ENCODE measurements at places on chromosomes 1 and 21.

- no peak for DNase-seq
These were observed 257.1 kb downstream of the KCTD3 start for GRCh38 chr1:215824245-215824644.

DNA sequence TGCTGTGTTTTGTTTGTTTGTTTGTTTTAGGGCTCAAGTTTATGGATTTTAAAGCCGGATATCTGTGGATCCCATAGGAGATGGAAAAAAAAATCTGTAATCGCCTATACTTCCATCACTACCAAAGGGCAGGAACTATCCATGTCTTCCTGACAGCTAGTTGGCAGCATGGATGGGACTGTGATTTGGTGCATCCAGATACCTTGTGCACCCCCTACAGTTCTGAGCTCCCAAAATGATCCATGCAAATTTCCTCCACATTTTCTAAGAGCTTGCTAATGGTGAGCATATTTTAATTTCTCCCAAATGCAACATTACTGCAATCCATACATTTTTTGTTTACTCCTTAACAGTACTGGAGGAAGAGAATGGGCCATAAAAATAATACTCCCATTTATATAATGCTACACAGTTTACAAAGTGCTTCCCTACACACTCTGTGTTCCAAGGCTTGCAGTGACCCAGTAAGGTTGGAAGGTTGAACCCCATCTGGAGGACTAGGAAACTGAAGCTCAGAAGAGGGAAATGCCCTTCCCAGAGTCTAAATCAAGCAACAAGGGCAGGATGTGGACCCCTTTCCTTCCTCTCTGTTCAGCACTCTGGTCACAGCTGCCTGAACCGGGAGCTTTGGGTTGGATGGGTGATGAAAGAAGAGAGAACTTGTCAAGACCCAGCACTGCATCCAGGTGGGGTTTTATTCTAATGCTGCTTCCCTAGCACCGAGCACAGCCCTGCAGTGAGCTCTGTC, 48.0 kb downstream of the CAPN8 start:
- DNase-seq, result no peak

DNA sequence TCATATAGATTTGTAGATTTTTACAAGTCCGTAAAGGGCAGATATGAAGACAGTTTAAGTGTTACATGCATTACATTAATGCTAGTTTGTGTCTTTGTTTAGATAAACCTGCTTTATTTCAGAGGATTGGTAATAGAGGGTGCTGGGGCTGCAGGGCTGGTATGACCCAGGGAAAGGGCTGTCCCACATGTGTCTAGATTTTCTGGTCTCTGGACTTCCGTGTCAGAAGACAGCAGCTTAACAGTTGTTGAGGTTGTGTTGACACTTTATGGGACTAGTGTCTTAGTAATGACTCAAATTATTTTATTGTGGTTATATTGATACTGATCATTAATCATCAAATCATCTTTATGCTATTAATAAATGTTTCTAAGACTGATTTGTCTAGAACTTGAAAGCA, 10.1 kb downstream of the PRDM2 start:
- DNase-seq, result no peak

DNA sequence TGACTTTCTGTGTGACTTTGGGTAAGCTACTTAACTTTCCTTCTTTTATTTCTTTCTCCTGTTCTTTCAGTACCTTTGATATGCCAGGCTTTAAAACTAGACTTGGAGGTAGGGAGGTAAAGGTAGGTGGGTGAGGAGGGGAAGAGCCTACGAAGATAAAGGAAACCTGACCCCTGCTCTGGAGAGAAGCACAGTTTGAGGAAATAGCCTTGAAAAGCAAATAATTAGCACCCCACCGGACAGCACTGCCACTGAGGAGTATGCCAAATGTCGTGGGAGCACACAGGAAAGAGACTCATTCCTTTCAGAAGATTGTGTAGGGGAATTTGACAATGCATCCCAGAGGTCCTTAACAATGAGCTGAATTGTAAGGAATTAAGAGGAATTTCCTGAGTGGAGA, 65.2 kb upstream of the SPAG17 start:
- no peak for DNase-seq

DNA sequence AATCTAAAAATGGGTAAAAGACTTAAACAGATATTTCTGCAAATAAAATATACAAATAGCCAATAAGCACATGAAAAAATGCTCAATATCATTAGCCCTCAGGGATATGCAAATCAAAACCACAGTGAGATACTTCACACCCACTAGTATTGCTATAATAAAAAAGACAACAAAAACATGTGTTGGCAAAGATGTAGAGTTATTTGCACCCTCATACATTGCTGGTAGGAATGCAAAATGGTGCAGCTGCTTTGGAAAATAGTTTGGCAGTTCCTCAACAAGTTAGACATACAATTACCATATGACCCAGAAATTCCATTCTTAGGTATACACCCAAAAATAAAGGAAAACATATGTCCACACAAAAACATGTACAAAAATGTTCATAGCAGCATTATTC, 30.2 kb downstream of the ZZZ3 start:
- DNase-seq, result no peak

- DNase-seq, result no peak
These were observed 122.2 kb downstream of the NFIA start for GRCh38 chr1:61204528-61204927.

GRCh38 chr1:171468120-171468750, 17.1 kb upstream of the PRRC2C start:
- DNase-seq, result peak; percentile 37

GRCh38 chr1:18237371-18237770, 129.8 kb downstream of the IGSF21 start:
- no peak for DNase-seq

DNA sequence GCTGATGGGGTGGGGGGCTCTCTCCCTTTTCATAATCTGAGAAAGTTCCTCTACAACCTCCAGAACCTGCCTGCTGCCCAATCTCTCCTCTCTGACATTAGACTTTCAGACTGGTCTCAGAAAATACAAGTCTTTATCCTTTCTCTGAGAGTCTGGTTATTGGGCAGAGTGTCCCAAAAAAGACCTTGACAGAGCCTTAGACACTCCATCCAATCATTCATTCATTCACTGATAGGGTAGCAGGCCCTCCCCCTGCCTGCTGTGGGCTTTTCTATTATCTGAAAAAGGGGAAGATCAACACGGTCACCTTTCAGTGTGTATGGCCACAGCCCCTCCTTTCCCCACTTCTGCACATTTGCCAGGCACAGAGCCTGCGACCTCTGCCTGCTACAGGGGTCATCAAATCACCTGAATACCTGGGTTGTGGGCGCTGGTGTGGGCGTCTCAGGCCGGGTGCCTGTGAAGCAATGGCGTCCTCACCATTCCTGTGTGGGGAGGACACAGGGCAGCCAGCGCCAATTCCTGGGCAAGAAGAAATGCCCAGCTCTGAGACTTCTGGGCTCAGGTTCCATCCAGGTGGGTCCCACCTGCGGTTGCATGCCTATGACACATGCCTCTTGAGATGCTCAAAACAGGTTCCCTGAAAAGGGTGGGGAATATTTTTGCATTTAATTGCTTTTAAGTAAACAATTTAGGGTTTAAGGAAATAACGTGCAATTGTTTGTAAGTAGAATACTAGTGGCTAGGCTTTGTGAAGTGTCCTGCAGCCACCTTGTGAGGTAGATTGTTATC, 52.8 kb downstream of the ELK4 start:
- DNase-seq, result no peak

DNA sequence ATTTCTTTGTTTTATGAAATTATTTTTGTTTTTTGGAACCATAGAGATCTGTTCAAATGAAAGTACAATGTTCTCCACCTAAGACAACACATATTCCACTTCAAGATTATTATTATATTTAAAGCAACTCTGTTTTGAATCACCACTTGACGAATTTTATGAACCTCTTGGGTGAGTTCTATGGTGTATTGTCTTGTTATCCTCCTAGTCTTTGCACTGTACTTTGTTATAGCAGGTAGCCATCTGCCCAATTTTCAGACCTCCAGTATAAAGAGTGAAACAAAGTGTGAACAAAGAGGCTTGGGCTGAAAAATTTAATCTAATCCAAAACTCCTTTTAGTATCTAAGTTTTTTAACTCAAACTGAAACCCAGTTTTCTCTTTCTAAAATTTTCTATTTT, 71.0 kb downstream of the LRRC7 start:
- no peak for DNase-seq

GRCh38 chr1:115274467-115274866, 63.6 kb downstream of the NGF start:
- no peak for DNase-seq

- no peak for DNase-seq
These were observed 18.6 kb upstream of the COL18A1 start for GRCh38 chr21:45386336-45386727.

DNA sequence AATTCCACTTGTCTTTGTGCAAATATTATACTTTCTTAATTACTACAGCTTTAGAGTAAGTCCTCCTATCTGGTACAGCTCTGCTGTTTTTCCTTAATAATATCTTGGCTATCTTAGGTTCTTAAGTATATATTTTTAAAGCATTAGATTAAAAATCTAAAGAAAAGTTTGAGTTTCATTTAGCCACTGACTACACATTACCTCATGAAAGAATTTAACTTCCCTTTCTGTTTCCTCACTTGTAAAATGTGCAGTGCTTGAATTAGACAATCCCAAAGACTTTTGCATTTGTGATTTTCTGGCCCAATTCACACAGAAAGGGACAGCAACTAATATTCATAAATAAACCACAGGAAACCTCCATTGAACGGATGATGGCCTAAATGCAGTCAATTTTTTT, 126.4 kb upstream of the SAMSN1 start:
- no peak for DNase-seq

- DNase-seq, result no peak
These were observed 41.2 kb downstream of the RSPH1 start for GRCh38 chr21:42454786-42455185.

GRCh38 chr1:69433073-69433472, 134.6 kb upstream of the LRRC7 start:
- no peak for DNase-seq

DNA sequence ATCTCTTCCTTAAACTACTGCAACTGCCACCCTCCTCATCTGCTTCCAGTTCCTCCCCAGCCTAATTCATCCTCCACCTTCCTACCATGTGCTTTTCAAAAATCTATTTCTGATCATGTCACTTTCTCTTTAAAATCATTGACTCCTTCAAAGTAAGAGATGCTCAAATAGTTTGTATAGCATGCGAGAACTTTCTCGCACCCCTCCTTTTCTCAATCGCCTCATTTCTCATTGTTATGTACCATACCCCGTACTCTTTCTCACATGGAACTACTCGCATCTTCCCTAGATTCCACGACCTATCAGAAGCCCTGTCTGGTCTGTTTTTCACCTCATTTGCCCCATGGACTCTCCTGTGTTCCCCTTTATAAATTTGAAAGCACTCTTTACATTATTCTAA, 238.2 kb downstream of the NRIP1 start:
- DNase-seq, result no peak

GRCh38 chr1:119920104-119920968, 24.0 kb upstream of the ADAM30 start:
- DNase-seq, result no peak

GRCh38 chr1:209307846-209308245, 275.7 kb upstream of the CAMK1G start:
- no peak for DNase-seq

DNA sequence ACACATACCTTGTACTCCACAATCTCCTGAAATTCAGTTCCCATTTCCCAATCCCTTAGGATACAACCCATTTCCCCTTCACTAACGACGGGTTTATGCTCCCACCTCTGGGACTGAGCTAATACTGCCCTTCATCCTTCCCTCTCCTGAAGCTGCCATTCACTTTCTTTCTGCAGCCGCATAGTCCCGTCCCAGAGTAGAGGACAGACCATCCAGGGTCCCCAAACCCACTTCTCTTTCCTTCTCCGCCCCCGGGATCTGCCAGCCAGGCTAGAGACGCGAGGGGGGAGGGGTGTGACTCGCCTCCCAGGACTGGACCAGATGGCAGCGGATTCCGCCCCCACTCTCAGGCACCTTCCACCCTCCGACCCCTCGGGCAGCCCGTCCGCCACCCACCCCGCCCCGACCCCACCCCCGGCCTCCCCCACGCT, 679 bp downstream of the ABL2 start:
- no peak for DNase-seq

- DNase-seq, result no peak
These were observed 2.9 kb downstream of the OR10J5 start for GRCh38 chr1:159532922-159533321.

GRCh38 chr1:234871710-234872271, 256.8 kb downstream of the TOMM20 start:
- DNase-seq, result no peak

DNA sequence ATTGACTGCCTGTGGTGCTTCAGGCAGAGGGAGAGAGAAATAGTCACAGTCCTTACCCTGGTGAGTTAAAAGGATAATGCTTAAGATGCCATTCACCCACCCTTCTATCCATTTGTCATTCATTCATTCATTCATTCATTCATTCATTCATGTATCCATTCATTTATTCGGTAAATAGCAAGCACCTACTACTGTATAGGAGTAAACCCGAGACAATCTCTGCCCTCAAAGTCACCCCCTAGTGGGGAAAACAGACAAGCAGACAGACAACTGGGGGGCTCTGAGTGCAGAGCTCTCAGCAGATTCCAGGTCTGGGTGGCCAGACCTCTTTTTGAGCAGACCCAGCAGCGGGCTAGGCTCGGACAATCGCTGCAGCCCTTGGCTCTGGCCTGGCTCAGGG, 14.1 kb upstream of the ACTL8 start:
- no peak for DNase-seq

DNA sequence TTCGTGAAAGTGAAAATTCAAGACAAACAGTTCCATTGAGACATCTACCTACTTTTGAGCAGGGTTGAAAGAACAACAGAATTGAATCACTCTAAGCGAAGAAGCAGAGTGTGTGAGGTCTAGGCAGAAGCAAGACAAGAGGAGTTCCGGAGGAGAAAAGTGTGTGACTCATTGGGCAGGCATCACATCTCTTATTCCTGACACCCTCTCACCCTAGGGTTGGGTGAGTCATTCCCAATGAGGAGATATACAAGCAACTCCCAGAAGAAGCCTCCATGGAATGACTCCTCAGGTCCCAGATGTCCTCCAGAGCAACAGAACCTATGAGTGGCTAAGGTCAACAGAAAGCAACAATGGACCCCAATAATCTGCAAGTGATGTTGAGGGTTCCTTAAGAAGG, 138.1 kb downstream of the TPR start:
- DNase-seq, result peak; percentile 62

DNA sequence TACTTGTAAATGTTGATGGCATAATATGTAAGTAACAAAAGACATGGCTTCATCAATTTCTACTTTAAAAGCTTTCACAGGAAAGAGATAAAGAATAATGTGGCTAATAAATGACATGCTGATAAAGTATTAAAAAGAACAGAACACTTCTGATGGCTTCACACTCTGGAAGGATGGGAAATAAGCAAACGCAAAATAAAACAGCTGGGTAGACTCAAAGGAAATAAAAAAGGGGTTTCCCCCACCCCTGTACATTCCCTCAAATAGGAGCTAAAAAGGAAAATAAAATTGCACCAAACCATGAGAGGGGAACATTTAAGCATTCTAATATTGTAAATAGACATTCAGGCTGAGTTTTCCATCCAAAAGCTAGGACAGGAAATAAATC, 27.0 kb upstream of the DYRK1A start:
- no peak for DNase-seq

DNA sequence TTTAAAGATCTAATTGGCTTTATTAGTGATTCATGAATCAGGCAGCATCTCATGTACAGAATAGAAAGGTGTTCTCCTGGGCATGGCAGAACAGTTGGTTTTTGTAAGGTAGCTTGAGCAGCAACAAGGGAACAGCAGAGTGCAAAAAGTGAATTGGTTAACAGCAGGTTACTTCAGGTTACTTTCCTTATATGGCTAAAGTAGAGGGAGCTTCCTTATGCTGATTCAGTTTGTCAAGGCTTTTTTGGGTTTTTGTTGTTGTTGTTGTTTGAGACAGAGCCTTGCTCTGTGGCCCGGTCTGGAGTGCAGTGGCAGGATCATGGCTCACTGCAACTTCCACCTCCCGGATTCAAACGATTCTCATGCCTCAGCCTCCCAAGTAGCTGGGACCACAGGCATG, 132.8 kb downstream of the CDC7 start:
- no peak for DNase-seq
